ENCODE measurements at places on chromosomes 7 and 10.

GRCh38 chr10:88728107-88728763 is 22.2 kb downstream of the LIPK start:
- peak; percentile 69 for DNase-seq

DNA sequence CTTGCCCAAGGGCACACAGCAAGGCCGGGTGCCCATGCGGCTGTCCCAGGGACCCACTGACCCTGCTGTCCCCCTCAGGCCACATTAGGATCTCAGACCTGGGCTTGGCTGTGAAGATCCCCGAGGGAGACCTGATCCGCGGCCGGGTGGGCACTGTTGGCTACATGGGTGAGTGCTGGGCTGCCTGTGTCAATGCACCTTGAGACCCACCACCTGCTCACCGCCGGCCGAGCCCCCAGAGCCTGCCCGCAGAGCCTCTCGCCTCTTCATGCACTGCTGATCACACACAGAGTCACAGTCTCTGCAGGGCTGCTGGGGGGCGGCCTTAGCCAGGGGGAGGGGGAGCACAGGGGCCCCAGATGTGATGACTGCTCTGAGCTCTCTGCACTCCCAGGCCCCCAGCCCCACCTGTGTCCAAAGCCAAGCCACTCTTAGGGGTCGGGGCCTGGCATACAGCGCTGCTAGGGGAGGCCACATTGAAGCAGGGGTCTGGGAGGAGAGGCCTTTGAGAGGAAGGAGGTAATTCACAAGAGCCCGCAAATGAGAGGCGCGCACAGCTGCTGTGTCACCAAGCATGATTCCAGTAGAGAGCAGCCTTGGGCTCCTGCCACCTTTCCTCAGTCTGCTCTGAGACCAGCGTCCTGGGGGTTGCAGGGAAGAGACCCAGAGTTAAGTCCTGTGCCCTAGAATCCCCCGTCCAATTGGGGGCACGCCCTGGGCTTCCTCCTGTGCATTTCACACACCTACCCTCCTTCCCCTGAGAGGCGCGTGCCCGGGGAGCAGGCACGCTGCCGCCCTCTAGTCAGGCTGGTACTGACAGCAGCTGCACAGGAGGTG is 100.4 kb downstream of the RGS10 start:
- DNase-seq: no peak

DNA sequence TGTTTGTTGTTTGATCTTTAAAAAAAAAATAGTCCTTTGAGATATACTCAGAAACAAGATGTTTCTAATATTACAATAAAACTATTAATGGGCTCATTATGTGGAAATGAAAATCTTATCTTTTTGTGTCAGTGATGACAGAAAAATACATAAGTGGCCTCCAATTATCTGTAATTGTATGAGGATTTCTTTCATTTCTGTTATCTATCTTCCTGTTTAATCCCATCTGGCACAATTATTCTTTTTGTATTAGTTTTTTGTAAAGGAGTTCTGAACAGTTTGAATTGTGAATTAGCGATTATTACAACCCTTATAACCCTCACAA is 270.8 kb downstream of the BBS9 start:
- no peak for DNase-seq

DNA sequence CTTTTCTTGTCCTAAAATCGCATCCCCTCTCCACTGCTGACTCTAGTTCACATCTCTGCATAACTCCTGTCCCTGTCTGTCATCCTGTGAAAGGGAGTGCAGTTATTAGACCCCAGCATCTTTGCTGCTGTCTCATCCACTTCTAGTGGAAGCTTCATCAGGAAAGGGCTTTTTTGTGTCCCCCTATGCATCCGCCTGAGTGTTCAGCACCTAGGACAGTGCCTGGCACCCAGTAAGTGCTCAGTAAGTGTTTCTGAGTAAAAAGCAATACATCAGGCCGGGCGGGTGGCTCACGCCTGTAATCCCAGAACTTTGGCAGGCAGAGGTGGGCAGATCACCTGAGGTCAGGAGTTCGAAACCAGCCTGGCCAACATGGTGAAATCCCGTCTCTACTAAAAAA is 211.8 kb upstream of the FOXK1 start:
- DNase-seq: no peak

- DNase-seq: no peak
These were observed 142.0 kb upstream of the NPY start for GRCh38 chr7:24141874-24142509.

DNA sequence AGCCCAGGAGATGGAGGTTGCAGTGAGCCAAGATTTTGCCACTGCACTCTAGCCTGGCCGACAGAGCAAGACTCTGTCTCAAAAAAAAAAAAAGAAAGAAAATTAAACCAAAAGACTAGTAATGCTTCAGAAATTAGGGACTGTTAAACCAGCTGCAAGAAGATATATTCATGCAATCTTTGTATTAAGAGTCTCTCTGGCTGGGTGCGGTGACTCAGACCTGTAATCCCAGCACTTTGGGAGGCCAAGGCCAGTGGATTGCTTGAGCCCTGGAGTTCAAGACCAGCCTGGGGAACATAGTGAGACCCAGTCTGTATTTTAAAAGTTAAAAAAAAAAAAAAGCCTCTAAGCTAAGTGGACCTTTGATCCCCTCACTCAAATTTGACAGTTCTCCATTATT is 2.5 kb upstream of the HNRNPF start:
- DNase-seq: no peak

DNA sequence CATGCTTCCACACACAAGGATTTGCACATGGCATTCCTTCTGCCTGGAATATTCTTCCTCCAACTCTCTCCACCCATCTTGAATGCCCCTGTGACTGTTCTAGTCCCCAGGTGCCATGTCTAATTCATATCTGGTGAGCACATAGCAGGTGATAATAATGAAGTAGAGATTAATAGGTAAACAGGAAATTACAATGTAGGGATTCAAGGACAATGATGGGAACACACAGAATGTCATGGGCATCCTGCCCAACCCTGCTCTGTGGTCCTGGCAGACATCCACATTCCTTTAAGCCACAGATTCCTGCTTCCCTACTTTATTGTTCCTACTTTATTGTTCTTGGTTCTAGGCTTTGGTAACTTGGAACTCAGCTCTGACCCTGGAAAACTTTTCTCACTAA is 115.8 kb downstream of the THSD7A start:
- DNase-seq: no peak

- DNase-seq: no peak
These were observed 80.0 kb downstream of the CFAP58 start for GRCh38 chr10:104433669-104434068.

DNA sequence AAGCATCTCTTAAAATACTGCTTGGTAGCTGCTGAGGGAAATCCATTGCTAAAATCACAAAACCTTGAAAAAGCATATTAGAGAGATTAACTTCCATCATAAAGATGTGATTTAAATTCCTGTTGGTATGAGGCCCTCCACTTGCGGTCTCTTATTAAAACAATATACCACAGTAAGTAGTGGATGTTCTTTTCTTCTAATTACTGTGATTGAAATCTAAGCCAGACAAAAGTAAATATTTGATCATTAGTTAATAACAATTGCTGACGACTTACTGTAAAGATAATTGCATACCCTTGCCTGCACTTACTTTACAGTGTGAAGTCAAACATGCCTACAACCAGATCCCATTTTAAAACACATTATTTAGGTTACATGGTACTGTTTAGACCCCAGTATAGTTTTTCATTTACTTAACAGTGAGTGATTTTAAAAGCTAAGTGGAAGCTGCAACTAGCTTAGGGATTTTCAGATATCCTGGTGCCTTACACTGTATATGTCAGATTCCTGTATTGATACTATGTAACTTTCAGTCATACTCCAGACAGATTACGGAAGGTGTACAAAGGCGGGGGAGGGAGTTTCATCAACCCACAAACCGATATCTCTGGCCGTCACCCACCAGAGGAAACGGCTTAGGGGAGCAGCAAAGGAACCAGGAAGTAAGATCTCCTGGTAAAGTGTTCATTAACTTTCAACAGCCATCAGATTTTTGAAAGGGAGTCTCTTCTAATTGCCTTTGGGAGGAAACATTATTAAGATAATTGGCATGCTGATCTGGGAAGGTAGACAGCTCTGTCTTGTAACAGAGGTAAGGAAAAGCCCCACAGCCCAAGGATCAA is 986 bp downstream of the NRP1 start:
- DNase-seq: peak; percentile 53

- no peak for DNase-seq
These were observed 242.4 kb downstream of the SFMBT2 start for GRCh38 chr10:7168414-7168813.

GRCh38 chr7:40604601-40605438 is 470.0 kb downstream of the SUGCT start:
- DNase-seq: peak; percentile 32

DNA sequence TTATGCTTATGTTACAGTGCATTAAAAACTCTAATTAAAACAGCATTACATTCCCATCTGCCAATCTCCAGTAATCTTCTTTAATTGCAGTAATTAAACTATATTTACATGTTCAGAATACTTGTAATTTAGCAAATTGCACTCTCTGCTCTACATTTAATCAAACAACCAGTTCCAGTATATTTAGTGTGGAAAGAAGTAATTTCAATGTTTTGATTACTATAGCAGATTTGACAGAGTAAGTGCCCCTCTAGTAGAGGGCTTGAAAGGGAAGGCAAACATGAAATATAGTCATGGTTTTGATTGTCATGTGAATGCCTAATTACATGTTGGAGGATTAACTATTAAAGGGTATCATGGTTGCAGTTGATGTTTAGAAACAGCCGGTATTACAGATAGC is 739.7 kb downstream of the AUTS2 start:
- no peak for DNase-seq

DNA sequence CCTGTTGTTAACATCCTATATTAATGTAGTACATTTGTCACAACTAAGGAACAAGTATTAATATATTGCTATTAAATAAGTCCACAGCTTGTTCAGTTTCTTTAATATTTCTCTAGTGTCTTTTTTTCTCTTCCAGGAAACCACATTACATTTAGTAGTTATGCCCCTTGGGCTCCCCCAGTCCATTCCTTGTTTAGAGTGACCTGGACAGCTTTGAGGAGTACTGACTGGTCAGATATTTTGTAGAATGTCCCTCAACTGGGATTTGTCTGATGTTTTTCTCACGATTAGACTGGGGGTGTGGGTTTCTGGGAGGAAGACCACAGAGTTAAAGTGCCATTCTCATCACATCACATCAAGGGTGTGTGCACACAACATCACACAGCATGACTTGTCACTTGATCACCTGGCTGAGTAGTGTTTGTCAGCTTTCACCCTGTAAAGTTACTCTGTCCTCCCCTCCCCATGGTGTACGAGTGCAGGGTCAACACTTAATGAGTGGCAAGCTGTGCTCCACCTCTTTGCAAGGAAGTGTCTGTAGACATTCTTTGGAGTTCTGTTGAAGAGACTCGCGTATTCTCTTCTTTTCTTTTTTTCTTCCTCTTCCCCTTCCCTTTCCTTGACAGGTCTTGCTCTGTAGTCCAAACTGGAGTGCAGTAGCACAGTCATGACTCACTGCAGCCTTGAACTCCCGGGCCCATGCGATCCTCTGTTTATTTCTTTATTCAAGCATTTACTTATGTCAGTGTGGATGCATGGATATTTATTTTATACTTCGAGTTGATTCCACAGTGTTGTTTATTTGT is 10.2 kb downstream of the LMTK2 start:
- DNase-seq: no peak

DNA sequence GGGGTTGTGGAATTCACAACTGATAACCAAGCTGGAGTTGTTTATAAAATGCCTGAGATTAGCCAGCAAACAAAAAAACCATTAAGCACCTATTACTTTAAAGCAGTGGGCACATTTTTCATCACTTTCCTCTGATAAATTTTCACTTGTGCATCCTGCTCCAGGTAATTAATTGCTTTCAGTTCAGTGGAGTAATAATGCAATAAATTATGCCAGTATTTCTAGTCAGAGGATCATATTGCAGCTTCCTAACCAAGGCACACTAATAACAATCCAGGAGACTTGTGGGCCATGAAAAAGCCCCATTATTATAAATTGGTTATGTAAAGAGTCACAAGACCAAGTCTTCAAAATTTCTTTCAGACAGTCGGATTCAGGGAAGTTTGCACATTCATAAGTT is 193.2 kb downstream of the LRMDA start:
- no peak for DNase-seq

- no peak for DNase-seq
These were observed 48.1 kb downstream of the INSYN2A start for GRCh38 chr10:127148066-127148932.

DNA sequence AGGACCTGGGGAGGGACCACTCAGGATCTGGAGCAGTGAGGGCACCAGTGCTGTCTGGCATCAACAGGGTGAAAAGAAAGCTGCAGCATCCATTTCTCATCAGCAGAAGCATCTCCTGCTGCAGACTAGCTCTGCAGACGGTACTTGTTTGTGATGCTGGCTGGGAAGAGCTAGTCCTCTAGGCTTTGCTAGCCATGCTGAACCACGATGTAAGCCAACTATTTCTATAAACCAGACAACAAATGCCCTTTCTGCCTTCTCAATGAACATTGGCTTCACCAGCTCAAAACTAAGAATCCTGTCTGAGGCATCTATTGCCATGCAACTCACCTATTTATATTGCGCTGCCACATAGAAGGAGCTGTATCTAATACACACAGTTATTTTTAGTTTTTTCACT is 65.6 kb downstream of the CTTNBP2 start:
- DNase-seq: no peak

GRCh38 chr7:7577888-7578287 is 11.2 kb downstream of the MIOS start:
- DNase-seq: no peak

DNA sequence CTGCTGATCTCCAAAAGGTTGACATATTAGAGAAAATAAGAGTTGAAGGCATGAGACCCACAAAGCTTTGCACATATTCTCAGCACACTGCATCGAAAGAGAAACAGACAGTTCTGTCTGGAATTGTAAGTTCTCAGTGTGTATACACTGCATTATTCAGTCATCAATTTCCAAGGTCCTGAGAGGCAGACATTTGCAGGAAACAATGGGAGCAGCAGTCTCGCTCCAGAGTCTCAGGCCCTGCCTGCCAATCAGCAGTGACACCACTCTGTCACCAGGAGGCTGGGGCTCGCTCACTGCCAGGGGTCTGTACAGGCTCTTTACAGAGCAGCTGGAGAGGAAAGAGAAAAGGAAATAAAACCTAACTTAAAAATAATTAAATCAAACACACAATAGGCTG is 36.3 kb downstream of the JAZF1 start:
- DNase-seq: no peak

DNA sequence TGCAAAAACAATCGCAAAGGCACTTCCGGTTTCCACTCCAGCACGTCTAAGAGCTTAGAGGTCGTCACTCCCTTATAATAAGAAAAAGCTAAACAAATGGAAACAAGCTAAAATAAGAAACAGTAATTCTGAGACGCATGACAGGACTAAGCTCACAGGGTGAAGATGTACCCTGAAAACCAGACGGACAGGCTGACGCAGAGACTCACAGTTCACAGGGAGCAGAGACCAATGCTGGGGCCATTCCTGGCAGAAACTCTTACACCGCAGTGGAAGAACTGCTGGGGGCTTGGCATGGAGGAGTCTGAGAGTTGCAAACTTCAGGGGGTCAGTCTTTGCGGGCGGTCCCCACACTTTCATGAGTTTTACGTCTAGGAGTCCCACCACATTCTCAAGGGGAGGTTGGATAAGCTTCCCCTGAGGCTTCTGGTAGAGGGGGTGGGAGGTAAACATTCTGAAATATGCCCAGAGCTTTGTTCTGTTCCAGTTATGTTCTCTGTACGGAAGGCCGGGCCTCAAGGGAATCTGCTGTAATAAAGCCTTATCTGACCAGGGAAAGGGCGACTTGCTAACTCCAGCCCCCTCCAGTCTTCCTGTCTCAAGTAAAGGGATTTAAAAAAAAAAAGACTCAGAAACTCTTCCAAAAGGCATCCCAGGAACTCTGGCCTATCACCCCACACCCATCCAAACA is 47.8 kb downstream of the BRI3 start:
- DNase-seq: no peak
